ENCODE measurements at places on chromosomes 11 and 22.

DNA sequence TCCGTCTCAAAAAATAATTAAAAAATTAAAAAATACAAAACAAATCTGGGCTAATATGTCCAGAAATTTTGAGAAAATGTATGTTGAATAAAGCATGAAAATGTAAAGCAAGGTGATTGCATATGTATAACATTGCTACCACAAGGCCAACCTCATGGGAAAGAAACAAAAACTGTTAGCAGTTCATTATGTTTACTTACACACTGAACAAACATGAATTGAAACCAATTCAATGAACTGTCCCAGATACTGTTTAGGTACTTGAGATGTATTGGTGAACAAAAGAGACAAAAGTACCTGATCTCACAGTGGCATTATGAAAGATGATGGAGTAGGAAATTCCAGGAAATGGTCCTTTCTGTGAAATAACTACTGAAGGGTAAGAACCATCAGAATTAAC, 43.8 kb upstream of the IGLL5 start:
- ATAC-seq, result no peak

GRCh38 chr11:33160136-33160535, 1.1 kb downstream of the CSTF3 start:
- peak; percentile 51 for ATAC-seq

- ATAC-seq, result peak; percentile 24
Measured at GRCh38 chr11:111878385-111878848, 548 bp downstream of the FDXACB1 start.

GRCh38 chr11:82041764-82042163, 691.9 kb downstream of the FAM181B start:
- ATAC-seq, result no peak

DNA sequence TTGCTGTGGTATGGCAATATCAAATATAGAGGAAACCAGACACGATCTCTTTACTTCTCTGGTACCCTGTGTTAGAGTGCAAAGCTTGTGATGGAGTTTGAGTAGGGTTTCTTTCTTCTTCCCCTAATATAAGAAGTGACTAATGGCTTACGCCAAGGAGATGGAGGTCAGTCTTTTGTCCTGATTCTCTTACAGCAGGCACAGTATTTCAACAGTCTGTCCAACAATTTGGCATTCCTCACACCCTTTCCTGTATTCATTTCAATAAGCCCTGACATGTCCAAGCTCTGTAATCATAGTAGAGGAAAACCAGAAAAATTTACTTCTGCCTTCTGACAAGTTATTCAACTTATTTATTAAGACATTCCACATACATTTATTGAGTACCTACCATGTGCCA, 546.2 kb downstream of the TMEM135 start:
- no peak for ATAC-seq

GRCh38 chr22:20788627-20789344, 14.9 kb downstream of the SERPIND1 start:
- ATAC-seq, result no peak
